ENCODE measurements at places on chromosomes 12 and 14.
A peak's percentile ranks its signal among the peaks of the same experiment; 100 is the strongest.

DNA sequence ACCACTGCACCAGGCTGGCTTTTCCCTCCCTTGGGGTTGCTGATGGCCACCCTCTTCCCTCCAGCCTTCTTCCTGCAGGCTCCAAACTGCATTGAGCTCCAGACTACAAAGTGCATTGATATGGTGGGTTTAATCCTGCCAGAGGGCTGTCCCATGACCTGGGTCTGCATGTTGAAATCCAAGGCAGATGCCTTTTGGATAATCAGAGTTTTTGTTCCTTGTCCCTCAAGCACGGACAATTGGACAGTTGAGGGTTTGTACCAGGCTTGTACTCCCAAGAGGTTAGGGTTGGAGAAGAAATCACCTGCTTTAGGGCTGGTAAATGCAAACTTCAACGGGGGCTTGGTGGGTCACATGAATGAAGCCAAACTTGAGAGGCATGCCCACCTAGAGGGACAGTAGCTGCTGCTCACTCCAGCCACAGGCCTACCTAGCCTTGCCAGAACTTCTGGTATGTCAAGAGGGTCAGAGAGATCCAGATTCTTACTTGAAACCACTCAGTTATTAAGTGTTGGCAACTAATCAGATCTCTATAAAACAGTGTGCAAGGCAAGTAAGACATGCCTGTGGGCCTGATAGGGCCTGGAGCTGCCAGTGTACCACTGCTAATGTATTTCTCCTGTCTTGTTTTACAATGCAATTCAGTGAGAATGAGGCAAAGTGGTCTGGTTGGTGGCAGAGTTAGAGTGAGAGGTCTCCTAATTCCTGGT lies 21.7 kb upstream of the KRT83 start:
- DNase-seq, result no peak

DNA sequence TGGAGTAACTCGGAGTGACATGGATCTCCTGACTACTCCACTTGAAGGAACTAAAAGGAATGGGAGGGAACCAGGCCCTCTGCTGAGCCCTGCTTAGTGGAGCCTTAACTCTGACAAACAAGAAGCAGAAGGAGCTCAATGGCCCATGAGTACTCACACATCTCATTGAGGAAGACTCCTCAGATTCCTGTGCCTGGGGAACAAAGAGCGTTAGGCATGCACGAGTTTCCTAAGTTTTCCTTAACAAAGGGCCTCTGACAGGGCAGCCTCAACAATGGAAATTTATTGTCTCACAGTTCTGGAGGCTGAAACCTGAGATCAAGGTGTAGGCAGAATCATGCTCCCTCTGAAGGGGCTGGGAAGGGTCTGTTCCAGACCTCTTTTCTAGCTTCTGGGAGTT lies 185.7 kb upstream of the NTF3 start:
- no peak for DNase-seq

GRCh38 chr12:21276826-21277225 lies 57.9 kb downstream of the SLCO1A2 start:
- DNase-seq, result no peak

DNA sequence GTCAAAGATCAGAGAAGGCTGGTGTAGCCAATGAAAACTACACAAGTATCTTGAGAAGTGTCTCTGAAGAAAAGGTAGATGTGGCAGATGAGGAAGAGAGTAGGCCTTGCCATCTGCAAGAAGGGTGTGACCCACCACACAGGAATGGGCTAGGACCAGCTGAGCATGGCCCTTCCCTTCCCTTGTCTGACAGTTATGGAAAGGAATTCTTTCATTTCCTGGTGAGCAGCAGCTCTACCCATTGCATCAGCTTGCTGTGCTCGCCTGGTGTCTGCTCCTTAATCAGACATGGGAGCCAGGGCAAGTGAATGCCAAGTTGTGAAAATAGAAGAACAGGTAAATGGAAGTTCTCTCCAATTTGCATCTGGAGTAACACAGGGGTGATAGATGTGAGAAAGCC lies 145.2 kb upstream of the KRR1 start:
- DNase-seq, result no peak

DNA sequence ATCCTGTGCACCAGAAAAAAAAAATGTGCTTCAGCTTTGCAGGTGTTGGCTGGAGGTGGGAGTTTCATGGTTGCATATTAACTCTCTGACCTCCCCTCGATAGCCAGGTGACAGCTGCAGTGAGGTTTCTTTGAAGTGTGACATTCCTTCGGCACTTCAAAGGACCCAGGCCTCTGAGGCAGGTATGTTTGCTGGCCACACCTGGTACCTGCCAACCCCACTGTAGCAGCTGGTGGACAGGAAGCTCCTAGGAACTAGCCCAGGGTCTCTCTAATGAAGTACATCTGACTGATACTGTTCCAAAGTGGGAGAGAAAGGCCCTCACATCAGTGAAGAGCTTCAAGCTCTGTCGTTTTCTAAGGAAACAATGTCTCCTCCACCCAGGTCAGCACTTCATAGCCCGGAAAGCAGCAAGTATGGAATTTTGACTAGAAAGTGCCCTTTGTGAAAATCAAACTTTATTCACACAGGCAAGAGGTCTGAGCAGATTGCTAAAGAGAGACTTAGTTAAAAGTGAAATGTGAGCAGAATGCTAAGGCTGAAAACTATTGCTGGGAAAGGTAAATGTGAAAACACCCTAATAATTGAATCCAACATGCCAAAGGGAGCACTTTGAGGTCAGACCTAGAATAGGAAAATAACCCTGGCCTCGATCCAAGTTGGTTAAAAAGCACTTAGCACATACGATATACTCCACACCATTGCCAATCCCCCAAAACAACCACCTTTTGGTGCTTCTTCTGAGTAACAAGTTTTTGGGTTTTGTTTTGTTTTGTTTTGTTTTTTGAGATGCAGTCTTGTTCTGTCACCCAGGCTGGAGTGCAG lies 71.3 kb downstream of the PHLDA1 start:
- no peak for DNase-seq

DNA sequence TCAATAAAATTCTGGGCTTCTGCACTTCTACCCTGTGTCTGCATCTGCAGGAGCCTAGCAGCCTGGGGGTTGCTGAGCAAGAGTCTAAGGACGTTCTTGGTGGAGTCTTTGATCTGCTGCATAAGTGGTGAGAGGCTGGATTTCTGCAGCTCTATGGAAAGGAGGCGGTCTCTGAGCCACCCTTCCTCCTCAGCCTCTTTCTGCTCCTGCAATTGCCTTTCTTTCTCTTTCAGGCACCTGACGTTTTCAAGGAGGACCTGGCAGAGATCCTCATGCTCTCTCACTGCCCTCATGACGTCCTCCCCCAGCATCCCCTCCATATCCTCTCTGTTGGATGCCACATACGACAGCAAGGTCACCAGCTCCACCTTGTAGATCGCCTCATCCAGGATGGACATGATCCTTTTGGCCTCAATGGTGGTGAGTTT lies 13.6 kb upstream of the TPCN1 start:
- no peak for DNase-seq

DNA sequence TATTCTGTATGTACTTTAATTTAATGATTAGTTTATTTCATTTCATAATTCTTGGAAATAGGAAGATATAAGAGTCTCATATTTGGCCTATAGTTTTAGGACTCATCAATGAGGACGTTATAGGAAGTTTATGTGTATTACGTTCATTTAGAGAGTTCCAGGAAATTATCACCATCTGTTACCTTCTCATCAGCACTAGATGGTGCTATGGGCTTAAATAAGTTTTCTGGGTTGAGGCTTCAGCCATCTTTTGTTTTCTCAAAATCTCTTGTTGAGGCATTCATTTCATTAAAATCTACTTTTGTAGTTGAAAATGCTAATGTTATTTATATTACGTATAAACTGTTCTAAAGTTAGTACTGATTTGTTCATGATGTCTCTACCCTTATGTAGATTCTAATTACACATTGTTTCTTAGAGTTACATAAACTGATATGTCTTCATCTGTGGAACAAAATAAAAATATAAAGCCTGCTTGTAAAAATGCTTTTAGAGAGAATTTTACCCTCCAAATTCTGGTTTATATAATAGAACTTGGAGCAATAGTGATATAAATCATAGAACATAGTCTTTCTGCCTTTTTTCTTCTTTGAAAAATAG lies 89.2 kb downstream of the CFAP54 start:
- peak; percentile 78 for DNase-seq

DNA sequence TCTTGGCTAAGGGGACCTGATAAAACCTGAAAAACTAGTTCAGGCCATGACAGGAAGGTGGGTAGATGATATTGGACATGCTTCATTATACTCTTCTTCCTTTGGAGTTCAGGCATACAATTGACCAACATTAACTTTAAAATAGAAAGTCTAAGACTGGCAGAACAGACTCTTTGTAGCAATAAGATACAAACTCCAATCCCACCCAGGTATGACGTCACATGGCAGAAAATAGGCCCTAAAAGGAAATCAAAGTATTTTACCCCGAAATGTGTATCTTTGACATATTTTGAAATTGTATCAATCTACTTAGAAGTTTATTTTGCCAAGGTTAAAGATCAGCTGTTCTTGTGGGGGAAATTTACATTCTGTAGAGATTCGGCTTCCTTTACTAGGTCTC lies 198.1 kb upstream of the LRIG3 start:
- DNase-seq, result no peak

DNA sequence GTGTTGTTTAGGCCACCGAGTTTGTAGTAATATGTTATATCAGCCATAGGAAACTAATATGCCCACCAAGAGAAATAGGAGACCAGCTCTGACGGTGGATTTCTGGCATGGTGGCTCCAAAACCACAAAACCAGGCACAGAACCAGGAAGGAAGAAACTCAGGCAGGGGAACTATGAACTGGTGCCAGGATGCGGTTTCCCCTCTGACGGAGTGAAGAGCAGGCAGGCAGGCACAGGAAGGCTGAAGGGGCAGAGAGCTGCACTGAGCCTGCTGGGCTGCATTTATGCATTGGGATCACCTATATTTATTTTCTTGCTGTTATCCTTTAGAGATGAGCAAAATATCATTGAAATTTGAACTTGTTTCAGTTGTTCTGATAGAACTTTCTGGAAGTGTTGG lies 479.4 kb downstream of the VRK1 start:
- DNase-seq, result no peak

GRCh38 chr12:52307836-52308805 lies 13.1 kb downstream of the KRT83 start:
- peak; percentile 52 for DNase-seq

- DNase-seq, result peak; percentile 76
These were observed 80.8 kb downstream of the ZNF664 start for GRCh38 chr12:124053851-124054250.

GRCh38 chr14:29941401-29941800 lies 13.8 kb upstream of the PRKD1 start:
- no peak for DNase-seq

- peak; percentile 28 for DNase-seq
These were observed 1.5 kb downstream of the FRMD6 start for GRCh38 chr14:51653079-51653774.

DNA sequence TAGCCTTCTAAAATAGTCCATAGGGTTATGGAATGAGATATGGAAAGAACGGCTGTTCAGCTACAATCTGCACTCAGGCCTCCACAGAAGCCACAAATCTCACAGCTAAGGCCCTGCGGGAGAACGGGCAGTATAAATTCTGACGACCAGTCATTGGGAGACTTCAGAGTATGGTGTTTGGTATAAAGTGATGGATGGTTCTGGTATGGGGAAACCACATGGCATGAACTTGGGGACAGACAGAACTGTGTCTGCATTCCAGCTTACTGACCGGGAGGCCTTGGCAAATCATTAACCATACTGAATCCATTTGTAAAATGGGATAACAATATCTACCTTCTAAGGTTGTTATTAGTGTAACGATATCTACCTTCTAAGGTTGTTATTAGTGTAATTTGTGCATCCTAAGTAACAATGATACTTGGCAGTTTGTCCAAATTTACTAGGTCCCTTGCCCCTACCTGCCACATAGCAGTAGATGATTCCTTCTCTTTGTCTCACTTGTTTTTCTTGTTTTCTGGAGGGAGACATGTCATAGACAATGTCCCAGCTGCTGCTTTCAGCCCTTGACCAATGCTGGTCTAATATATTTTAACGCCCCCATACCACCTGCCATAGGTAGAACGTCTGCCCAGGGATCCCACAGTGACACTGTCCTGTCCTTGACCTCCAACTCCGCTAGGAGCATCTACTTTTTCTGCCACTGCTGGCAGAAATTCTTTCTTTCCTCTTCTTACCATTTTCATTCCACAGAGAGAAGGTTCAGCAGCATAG lies 6.8 kb downstream of the CDKL1 start:
- DNase-seq, result no peak

DNA sequence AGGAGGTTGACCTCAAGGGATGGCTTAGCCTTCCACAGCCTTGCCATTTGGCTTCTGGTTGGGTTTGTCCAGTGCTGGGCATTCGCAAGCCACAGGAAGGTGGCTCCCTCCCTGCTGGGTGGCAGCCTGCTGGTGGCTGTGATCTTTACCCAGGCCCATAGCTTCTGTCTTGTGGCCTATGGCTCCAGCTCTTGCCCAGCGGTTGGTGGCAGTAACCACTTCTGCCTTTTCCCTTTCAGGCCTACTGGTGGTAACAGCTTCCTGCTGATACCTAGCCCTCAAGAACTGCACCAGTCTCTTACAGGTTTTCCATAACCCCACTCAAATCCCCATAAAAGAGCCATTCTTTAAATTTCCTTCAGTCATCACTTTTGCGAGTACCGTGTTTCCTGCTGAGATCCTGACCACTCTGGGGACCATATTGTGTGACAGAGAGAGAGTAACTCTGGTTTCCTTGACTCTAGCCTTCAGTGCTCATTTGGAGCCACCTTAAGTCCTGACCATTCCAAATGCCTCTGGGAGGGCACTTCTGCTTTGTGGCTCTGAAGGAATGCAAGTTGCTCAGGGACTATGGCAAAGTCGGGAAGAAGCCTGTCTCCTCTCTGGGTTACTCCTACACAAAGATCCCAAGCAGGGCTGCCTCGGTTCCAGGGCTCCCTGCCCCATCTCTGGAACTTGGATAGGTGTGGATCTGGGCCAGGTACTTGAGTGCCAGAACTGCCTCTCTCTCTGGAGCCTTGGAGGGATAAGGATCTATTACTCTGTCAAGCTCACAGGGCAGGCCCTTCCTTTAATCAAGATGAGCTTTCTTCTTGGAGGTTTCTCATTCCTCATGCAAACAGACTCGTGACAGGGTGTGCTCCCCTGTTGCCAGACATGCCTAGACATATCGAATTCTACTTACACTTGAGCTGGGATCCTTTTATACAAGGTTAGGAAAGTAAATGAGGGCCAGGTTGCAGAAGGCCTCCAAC lies 2.9 kb upstream of the NYNRIN start:
- DNase-seq, result no peak

GRCh38 chr14:101195309-101195901 lies 291.9 kb upstream of the RTL1 start:
- DNase-seq, result no peak

GRCh38 chr12:9632766-9633165 lies 25.1 kb upstream of the KLRB1 start:
- no peak for DNase-seq

GRCh38 chr12:19474147-19474546 lies 34.9 kb downstream of the AEBP2 start:
- DNase-seq, result no peak

DNA sequence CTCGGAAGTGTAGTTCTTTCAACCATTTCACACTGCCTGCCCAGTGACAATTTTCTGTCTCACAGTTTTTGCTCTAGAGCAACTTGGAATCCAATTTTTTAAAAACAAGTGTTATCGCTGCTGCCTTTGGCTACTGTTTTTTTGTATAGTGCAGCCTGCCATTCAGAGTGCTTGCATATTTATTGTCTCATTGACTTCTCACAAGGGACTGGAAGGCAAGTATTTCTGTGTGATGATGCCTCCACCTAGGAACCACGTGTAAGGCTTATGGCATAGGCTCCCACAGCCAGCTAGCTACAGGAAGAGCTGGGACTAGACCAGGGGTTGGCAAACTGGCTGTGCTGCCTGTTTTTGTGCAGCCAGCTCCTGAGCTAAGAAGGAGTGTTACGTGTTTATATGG lies 903 bp downstream of the PARPBP start:
- DNase-seq, result no peak

- DNase-seq, result no peak
These were observed 18.1 kb upstream of the KSR2 start for GRCh38 chr12:117986705-117987469.
